CD4-positive, alpha-beta memory T cell (primary cell): ENCODE measurements at places on chromosomes 6 and 20.

DNA sequence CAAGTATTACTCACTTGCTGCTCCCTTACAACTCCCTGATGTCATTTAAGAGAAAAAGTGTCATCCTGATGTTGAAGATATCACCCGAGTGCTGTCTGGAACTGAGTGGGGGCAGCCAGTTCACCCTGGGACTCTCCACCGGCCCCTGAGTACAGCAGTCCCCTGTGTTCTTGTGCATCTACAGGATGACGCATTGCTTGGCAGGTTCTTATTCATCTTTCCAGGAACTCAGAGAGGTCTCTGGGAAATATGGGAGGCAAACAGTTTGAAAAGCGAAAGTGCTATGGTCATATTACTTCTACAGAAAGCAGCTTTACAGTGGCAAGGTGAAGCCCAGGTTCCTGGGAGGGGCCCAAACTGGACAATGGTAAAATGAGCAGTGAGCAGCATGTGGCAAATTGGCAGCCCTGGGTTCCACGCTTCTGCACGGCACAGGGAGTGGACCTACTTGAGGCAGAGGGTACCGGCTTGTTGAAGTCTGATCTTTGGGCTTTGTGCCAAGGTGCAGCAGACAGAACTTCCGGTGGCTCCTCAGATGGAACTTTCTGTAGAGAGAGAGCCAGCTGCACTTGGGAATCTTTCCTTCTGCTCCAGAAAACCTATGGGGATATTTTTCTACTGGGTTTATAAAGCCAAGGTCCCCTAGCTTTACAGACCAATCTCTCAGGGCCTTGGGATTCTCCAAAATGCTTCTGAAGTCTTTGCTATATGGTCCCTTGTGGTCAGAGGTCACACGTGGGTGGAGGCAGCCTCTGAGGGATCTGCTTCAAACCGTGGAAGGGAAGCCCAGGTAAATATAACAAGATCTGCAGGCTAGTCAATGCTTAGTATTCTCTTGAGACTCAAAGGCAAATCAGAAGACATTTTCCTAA is 128.3 kb downstream of the MAP3K7 start:
- peak; percentile 53 for DNase-seq

GRCh38 chr20:38715646-38716045 is 8.6 kb upstream of the SLC32A1 start:
- no peak for DNase-seq

- DNase-seq, result no peak
Observed at GRCh38 chr20:63288581-63289251, 4.3 kb upstream of the COL20A1 start.

DNA sequence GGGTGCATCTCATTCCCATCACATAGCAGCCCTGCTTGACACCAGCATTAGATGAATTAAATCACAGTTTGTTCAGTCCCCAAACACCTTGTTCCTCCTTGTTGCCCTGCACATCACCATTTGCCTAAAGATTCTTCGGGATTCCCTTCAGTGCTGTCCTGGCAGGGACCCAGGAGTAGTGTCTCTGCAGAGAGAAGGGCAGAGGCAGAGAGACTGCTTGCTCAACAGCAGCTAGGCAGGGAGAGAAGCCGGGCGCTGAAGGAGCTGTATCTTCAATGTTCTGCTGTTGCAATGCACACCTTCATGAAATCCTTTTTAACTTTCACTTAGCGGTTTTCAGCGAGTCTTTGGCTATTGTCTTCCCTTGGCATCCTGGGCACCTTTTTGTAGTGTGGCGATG is 362.9 kb downstream of the FARS2 start:
- no peak for DNase-seq

DNA sequence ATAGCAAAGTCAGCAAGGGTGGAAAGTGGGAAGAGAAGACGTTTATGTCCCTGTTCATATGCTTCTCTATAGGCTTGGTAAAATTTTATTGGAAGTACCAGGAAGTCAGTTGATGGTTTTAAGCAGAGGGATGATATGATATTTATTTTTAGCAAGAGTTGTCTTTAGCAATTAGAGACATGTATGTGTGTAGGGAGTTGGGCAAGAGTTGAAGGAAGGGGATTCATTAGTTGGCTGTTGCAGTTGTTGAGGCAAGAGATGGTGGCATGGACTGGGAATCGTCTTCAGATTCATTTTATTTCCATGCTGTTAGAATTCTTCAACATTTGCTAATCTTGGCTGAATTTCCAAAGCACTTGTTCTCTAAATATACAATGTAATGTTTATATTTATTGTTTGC is 85.6 kb downstream of the QKI start:
- no peak for DNase-seq

DNA sequence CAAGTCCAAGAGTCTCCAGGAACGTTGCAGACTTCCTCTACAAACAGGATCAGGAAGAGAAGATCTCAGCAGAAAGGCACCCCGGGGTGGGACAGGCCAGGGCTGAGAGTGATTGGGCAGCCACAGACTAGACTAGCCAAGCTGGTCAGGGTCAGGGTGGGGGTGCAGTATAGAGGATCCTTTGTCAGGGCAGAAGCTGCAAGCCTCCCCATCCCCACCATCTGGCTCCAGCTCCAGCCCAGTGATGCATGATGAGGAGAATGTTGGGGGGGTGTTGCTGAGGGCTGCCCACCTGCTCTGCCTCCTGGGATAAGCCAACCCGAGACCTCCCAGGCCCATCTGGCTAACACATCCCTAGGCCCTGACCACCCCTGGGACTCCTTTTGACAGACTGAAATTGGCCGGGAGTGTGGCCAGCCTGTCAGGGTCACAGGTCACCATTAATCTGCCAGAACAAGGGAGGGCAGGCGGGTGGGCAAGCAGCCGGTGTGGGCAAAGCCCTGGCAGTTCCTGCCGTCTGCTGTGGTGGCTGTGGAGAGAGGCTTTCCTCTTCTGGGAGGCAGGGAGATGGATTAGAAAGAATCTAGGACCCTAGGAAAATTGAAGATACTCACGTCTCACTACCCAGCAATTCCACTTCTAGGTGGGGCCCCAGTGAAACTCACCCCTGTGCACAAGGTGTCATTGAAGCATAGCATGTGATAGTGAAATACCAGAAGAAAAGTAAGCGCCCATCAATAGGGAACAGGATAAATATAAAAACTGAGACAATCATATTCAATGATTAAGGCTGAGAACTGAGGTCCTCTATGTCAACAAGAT is 22.1 kb upstream of the SNTA1 start:
- DNase-seq, result no peak

DNA sequence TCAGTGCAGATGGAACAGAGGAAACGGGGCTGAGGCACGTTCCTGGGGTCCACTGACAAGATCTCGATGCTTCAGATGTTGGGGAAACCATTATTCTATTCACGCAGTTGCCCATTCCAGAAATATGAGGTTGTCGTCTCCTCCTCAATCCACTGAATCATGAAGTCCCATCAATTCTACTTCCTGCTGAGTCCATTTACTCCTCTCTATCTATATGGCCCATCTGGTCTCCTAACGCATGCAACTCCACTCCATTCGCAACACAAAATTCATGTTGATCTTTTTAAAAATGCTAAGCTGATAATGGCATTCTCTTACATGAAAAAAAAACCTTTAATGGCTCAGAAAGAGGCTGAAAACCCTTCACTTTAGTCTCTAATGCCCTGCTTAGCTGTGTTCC is 37.5 kb downstream of the MAP3K5 start:
- DNase-seq, result no peak
